Activated CD4-positive, alpha-beta T cell treated with anti-CD3 and anti-CD28 coated beads, Interleukin-2, amount 50 U/mL, for 48 hours (primary cell): ENCODE measurements at places on chromosomes 7 and 10.

GRCh38 chr10:23075672-23076071 is 19.7 kb upstream of the MSRB2 start:
- DNase-seq: no peak

DNA sequence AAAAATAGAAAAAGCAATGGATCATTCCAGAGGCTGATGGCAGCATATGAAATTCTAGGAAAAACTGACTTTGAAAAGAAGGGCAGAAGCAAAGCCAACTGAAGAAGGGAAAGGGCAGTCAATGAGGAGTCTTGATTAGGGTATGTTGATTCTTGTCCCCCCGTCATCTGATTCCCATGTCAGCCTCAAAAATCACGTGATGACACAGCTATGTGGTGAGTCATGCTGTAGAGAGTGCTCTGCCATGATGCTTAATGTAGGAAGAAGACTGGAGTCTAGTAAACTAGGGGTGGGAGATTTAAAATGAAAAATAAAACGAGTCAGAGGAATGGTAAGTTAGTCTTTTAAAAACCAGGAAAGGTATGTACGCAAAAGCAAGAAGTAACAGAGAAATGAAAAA is 3.9 kb upstream of the POU6F2 start:
- DNase-seq: no peak

GRCh38 chr10:118958984-118959925 is 70.3 kb upstream of the NANOS1 start:
- DNase-seq: no peak

DNA sequence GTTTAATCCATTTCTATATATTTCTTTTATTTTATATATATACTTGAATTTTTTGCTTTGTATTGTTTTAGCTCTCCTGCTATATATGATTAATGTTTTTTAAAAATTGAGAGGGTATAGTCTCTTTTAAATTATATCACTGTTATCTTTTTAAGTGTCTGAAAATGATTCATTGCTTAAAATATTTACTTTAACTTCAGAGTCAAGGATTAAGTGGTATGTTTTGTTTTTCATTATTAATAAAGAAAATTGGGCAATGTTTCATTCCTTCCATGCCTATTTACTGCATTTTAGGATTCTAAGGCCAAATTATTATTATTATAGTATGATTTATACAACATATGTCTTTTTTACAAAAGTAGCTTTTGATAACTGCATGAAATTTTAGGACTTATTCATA is 67.2 kb upstream of the THSD7A start:
- no peak for DNase-seq

GRCh38 chr10:103752680-103753248 is 102.6 kb downstream of the SH3PXD2A start:
- DNase-seq: peak; percentile 66

- no peak for DNase-seq
Measured at GRCh38 chr10:104622175-104622574, 18.9 kb upstream of the SORCS3 start.

- DNase-seq: no peak
Measured at GRCh38 chr10:89524279-89524678, 11.1 kb downstream of the SLC16A12 start.

DNA sequence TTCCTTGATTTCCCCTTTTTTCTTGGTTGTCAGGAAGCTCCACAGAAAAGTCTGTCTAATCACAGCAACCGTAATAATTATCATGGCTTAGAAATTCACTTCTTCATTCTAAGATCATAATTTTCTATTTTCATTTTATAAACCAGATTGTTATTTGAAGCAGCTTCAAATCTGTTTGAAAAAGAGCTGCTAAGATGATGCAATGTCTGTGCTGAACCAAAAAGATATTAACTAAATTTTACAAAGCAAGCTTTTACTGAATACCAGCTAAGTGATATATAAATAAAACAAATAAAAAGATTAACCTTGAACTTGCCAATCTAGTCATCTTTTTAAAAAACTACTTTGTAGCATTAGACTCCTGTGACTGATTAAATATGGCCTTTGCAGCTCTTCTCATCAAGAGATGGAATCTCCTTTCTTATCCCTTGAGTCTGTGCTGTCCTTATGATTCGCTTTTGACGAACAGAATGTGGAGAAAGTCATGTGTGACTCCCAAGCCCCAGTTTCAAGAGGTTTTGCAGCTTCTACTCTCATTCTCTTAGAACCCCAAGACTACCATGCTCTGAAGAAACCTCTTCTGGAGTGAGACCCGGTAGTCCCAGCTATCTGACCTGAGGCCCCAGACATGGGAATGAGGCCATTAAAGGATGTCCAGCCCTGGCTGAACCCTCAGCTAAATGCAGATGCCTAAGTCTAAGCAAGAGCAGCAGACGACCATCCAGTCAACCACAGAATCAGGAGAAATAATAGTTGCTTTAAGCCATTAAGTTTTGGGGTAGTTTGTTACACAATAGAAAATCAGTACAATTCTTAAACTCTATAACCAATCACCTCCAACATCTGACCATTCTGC is 14.4 kb downstream of the NAMPT start:
- no peak for DNase-seq

DNA sequence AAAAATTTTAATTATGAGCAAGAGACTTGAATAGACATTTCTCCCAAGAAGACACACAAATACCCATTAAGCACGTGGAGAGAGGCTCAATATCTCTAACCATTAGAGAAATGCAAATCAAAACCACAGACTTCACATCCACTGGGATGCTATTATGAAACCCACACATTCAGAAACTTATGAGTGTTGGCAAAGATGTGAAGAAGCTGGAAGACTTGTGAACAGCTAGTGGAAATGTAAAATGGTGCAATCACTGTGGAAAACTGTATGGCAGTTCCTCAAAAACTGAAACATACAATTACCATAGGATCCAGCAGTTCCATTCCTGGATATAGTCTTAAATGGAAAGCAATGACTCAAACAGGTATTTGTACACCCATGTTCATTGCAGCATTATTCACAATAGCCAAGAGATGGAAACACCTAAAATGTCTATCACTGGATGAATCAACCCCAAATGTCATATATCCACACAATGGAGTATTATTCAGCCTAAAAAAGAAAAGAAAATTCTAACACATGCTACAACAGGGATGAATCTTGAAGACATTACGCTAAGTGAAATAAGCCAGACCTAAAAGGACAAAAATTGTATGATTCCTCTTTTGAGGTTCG is 53.5 kb upstream of the FRMD4A start:
- DNase-seq: no peak

DNA sequence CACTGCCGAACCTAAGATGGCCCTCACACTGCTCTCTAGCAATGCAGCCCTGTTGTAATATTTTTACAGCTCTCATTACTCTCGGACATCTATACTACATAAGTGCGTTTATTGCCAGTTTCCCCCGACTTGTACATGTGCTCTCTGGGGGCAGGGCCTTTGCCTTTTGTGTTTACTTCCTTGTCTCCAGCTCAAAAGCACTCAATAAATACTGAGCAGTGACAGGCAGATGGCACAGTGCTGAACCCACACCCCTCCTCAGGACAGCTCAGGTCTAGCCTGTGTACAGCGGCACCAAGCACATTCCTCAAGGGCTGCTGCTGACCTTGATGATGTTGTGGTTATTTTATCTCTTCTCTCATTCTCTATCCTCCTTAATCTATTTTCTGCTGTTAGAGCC is 68.0 kb upstream of the ELMO1 start:
- DNase-seq: no peak

DNA sequence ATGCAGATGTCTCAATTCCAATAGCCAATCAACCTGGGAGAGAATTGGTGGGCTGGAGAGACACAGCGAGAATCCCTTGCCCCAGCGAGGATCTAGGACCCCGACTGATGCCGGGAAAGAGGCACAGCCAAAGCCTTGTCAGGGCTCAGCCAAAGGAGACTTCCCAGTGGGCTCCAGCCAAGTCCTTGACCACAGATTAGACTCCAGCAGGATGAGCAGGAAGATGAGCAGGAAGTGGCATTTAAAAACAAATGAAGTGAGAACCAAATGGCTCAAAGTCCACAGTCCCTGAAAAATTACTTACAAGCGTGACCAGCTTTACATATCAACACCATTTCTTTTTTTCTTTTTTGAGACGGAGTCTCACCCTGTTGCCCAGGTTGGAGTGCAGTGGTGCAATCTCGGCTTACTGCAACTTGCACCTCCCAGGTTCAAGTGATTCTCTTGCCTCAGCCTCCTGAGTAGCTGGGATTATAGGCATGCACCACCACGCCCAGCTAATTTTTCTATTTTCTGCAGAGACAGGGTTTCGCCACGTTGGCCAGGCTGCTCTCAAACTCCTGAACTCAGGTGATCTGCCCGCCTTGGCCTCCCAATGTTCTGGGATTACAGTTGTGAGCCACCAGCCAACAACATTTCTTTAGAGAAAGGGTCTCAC is 40.2 kb downstream of the CTBP2 start:
- no peak for DNase-seq

GRCh38 chr7:146414373-146414772 is 297.8 kb downstream of the CNTNAP2 start:
- DNase-seq: no peak

GRCh38 chr7:29953726-29954347 is 35.8 kb downstream of the SCRN1 start:
- DNase-seq: no peak

DNA sequence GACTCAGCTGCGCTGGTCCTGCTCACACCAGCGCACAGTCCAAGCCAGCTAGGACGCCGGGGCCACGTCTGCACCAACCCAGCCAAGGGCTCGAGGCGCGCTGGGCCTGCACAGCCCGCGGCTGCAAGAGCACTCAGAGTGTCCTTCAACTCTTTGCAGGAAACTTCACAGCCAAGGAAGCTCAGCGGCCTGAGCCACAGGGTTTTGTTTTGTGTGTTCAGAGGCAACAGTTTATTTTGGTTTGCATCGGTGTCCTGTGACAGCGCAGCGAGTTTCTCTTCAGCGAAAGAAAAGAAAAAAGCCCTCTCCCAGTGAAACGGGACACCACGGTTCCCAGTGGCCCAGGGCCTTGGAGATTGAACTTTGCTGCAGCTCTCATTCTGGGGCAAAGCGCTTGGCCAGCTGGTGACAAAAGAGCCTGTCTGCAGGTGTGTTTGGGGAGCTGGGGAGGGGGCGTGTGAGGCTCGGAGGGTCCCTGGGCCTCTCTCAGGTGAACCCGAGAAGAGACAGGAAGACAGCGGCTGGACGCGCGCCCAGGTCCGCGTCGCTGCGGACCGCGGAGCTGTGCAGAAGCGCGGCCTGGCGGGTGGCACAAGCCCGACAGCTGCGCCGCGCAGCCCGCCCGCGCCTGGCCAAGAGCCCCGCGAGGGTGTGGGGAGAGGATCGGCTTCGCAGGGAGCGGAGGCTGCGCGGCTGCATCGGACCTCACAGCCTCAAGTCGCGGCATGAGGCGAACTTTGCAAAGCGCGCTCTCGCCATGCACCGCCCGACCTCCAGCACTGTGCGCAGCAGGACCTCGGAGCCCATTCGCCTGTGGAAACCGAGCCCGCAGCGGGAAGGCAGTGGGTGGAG is 922 bp downstream of the CXCL12 start:
- no peak for DNase-seq

DNA sequence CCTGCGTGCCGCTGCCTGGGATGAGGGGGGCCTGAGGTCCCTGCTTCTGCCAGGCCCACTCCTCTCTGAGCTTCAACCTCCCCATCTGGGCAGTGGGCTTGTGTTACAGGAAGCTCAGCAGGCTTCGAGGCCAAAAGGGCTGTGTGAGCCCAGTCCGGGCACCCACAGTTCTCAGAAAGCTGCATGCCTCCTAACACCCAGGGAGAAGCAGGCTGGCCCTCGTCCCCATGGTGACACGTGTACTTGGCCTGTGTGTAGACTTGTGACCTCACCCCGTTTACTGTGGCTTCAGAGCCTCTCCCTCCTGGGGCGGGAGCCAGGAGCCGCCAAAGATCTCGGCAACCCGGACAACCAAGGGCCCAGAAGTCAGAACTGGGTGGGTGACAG is 2.2 kb upstream of the GRIFIN start:
- DNase-seq: no peak

- DNase-seq: no peak
Measured at GRCh38 chr7:12337095-12337494, 66.6 kb downstream of the VWDE start.

- no peak for DNase-seq
Measured at GRCh38 chr10:101545898-101546297, 42.2 kb downstream of the POLL start.

GRCh38 chr10:133156674-133157579 is 3.1 kb upstream of the KNDC1 start:
- DNase-seq: no peak

DNA sequence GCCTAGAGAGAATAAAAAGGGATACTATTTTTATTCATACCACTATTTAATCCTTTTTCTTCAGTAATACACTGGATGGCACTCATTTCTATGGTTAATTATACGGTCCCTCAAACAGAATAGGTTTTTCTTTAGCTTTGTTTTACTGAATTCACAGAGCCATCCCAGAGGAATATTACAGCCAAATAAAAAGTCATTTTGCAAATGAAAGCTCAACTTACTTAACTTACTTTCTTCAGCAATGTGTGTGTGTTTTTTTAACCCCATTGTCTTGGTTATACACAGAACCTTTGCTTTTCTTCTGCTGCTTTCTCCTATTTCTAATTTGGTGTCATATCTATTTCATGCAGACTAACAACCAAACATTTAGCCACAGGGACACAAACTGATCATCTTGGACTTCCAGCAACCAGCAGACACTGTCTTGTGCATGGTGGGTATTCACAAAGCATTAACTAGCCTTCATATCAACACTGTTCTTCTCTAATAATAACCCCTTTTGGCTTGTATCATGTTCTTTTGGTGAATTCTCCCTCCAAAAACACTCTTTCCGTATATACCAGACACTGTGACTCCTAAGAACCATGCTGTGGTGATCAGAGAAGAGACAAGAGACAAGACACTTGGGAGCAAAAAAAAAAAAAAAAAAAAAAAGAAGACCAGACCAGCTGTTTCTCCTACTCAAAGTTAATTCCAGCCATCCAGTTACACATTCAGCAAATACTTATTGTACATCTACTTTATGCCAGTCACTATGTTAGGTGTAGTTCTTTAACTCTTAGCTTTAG is 40.4 kb downstream of the PIP4K2A start:
- DNase-seq: no peak

- DNase-seq: peak; percentile 5
Measured at GRCh38 chr10:59362144-59362958, at the start of gene FAM13C. Gene FAM13C (minus strand): TSS chr10:59362549. CDS start chr10:59362460, 89 bp downstream.

DNA sequence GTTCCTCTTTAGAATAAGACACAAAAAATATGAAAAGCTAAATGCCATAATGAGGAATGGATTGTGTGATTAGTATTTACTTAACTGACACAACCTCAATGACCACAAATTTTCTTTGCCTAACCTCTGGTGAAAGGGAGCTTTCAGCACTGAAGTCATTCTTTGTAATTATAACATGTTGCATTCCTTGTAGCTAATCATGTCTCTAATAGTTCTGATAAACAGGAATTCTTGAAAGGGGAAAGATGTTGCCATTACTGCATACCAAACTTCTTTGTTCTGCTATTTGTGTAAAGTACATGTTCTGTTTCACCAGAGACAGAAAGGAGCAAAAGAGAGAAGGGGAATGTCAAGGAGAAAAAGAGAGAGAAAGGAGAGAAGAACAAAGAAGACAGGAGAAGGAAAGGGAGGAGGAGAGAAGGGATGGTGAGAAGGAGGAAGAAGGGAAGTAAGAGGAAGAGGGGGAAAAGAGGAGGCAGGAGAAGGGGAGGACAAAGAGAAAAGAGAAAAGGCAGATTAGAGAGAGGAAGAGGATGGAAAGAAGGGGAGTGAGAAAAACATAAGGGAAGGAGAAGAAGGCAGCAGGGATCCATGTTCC is 120.9 kb downstream of the SEMA3D start:
- no peak for DNase-seq
